ENCODE measurements at places on chromosomes 16 and 17. TPM values are rescaled to one million over a fixed set of nuclear protein-coding genes. Genes with fewer than 3 reads are reported as not detected.

- no peak overlapping the region for H3K4me3 ChIP-seq
- no peak overlapping the region for H3K27ac ChIP-seq
- DNase-seq: no peak
- H3K36me3 ChIP-seq: no peaks in the 10 kb centered on the region
- no peaks in the 10 kb centered on the region for H3K27me3 ChIP-seq
- no peaks in the 10 kb centered on the region for H3K4me1 ChIP-seq
Observed at GRCh38 chr17:72466199-72466598, 345.4 kb downstream of the SOX9 start.

- H3K27ac ChIP-seq: no peak overlapping the region
- DNase-seq: no peak
- H3K4me1 ChIP-seq: no peaks in the 10 kb centered on the region
- no peak overlapping the region for H3K4me3 ChIP-seq
Observed at GRCh38 chr17:4539576-4540223, 15.5 kb downstream of the MYBBP1A start.

DNA sequence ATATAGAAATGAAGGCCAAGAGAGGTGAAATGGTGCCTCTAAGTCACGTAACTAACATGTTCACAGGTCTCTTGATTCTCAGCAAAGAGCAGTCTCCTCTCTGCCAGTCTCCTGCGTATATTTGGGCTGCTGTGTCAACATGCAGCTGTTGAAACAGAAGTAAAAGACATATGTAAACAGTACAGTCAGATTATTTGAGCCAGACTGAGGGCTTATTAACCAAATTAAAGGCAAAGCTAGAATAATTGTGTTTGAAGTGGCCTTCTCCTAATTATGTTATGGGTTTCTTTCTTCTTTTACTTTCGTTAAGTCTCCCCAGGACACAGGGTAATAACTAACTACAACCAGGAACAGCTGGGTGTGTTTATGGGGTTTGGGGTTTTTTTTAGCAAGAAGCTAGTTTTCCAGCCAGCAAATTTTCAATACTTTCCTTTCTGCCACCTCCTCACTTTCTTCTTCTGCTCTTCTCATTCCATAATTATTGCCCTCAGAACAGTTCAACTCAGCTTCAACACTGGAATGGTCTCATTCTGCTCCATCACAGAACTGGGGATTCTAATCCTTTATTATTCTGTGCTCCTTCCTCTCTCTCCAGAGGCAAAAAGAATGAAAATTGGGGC is 18.4 kb downstream of the G6PC1 start:
- DNase-seq: no peak
- no peak overlapping the region for H3K27ac ChIP-seq
- H3K36me3 ChIP-seq: no peaks in the 10 kb centered on the region
- no peaks in the 10 kb centered on the region for H3K27me3 ChIP-seq
- no peak overlapping the region for H3K4me3 ChIP-seq

Gene PNMT
- total RNA-seq: 2.5 TPM
